Activated T-cell treated with anti-CD3 and anti-CD28 coated beads for 48 hours (primary cell): ENCODE measurements at places on chromosomes 11 and 22.

DNA sequence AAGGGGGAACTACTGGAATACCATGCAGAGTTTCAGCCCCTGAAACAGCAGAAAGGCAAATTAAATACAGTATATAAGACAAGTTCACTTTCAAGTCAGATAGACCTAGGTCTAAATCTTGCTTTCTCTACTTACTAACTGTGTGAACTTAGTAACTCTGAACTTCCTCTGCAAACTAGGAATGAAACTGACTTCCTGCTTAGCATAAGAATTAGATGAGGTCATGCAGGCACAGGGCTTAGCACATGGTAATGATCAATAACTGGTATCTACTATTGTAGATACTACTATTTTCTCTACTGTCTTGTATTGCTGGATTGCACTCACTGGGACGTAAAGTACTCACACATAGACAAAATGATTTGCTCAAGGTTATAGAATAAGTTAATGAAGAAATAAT is 51.5 kb upstream of the MTNR1B start:
- no peak for DNase-seq

GRCh38 chr11:18312663-18313420 is 9.1 kb downstream of the HPS5 start:
- no peak for DNase-seq

DNA sequence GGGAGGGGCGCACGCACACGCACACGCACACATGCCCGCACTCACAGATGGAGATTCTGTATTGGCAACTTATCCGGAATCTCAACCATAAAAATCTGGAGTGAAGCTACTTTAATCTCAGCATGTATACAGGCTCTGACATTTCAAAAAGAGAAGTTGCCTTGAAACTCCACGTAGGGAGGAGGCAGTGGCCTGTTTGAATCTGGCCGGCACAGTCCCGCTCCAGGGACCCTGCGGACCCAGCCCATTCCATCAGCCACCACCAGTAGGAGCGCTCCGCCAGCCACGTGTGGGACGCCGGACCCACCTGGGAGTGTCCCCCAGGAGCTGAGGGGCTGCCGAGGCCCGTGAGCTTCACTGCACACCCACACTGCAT is 1.9 kb upstream of the SYT8 start:
- no peak for DNase-seq

GRCh38 chr11:73225851-73226250 is 7.8 kb downstream of the P2RY2 start:
- no peak for DNase-seq

DNA sequence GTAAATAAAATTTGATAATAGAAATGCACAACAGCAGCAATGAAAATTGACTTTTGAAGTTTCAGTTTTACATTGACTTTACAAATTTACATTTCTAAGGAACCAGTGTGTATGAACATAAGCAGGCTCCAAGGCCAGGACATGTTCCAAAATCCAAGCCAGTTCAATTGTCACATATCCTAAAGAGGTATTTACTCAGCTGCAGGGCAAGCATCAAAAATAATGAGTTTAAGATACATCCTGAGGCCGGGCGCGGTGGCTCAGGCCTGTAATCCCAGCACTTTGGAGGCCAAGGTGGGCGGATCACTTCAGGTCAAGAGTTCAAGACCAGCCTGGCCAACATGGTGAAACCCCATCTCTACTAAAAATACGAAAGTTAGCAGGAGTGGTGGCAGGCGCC is 39.0 kb upstream of the AKIP1 start:
- no peak for DNase-seq

GRCh38 chr11:119015054-119015611 is 3.0 kb downstream of the RPS25 start:
- DNase-seq = no peak

DNA sequence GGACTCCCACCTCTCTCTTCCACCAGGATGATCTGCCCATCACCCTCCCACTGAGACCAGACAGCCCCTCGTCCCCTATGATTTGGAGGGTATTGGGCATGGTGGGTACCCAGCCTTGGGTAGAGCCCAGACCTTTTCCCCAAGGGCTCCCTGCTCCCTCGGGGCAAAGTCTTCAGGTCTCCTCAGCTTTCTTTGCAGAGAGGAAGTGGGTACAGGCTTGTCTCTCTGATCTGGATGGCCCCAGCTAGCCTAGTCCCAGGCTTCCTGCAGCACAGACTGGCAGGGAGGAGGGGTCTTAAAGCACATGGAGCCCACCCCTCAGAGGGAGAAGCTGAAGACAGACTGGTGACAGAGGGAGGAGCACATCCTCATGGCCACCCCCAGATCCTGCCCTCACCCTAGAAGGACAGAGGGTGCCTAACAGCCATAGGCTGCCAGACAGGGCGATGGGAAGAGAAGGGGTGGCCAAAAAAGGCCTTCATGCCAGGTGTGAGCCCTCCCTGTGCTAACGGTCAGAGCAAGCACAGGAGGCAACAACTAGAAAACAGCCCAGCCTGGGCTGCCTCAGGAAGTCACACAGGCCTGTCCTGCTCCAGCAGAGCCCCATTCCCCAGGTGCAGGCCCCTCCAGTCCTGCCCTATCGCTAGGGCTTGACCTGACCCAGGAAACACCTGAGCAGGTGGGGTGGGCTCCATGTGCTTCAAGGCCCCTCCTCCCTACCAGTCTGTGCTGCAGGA is 30.4 kb downstream of the SLC22A12 start:
- no peak for DNase-seq

DNA sequence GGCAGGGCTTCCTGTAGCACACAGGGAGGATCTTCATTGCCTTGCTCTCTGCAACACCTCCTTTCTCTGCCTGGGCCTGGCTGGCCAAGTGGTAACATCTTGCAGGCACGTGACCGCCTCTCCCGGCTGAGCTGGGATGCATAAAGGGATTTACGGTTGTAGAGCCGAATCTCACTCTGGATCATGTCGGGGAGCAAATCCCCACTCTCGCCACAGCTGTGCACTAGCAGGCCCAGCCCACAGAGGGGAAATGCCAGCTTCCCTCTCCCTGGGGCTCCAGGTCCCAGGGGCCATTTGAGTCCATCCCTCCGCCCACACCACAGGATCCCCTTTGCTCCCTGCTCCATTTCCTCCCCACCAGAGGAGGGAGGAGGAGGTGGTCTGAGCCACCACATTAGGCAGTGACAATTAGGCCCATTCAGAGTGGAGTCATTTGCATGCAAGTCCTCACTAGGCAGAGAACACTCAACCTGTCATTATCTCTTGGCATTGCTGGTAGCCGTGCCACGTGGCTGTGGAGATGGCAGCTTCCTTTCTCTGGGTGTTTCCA is 196.7 kb downstream of the DSCAML1 start:
- DNase-seq = no peak

GRCh38 chr11:115300660-115301428 is 203.4 kb downstream of the CADM1 start:
- no peak for DNase-seq

GRCh38 chr11:10503221-10503620 is 37.8 kb downstream of the RNF141 start:
- no peak for DNase-seq

DNA sequence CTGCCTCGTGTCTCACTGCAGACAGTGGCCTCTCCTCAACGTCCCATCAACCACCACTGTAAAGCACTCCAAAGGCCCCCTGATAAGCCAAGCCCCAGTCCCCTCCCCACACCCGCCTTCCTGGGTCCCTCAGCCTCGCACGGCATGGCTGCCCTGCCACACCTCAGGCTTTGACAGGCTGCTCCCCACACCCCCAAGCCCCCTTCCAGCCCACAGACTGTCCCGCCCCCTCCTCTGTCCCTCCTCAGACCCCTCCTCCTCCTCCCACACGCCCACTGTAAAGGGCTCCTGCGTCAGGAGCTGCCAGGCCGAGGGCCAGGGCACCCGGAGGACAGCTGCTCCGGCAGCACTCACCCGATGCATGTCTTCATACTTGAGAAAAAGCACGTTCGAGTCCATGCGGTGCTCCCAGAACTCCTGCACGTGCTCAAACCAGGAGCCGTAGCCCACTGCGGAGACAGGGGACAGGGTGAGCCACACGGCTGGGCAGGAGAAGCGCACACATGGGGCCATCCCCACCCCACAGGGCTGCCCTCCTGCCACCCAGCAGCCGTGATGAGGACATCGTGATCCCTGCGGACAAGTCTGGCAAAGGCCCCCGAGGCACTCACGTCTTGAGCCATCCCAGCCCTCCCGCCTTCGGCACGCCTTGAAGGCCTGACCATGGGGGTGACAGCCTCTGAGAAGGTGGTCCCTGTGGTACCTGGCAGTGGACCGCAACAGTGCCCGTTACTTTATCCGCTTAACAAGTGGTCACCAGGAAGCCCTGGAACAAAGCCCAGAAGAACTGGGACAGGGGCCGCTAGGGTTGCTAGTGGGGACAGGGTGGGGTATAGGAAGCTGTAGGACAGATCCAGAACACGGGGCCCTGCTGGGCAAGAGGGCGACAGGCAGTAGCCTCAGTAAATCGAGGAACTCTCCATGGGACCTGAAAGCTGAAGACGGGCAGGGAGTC is 21.5 kb upstream of the EFCAB6 start:
- no peak for DNase-seq

- no peak for DNase-seq
Measured at GRCh38 chr11:126403022-126403581, 47.6 kb downstream of the ST3GAL4 start.

DNA sequence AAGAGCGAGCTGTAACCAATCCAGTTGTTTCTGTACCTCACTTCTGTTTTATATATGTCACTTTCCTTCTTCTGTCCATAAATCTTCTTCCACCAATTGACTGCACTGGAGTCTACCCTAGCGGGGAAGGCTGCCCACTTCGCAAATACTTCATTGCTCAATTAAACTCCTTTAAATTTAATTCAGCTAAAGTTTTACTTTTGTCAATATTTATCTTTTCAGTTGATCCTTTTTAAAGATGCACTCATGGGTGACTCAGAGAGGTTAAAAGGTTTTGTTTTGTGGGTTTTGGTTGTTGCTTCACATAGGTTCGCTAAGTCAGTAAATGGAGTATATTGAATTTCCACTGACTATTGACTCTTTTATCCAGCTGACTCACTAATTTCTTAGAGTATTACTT is 597.2 kb downstream of the DLG2 start:
- no peak for DNase-seq

GRCh38 chr11:95339086-95339901 is 108.3 kb upstream of the SESN3 start:
- DNase-seq = no peak

DNA sequence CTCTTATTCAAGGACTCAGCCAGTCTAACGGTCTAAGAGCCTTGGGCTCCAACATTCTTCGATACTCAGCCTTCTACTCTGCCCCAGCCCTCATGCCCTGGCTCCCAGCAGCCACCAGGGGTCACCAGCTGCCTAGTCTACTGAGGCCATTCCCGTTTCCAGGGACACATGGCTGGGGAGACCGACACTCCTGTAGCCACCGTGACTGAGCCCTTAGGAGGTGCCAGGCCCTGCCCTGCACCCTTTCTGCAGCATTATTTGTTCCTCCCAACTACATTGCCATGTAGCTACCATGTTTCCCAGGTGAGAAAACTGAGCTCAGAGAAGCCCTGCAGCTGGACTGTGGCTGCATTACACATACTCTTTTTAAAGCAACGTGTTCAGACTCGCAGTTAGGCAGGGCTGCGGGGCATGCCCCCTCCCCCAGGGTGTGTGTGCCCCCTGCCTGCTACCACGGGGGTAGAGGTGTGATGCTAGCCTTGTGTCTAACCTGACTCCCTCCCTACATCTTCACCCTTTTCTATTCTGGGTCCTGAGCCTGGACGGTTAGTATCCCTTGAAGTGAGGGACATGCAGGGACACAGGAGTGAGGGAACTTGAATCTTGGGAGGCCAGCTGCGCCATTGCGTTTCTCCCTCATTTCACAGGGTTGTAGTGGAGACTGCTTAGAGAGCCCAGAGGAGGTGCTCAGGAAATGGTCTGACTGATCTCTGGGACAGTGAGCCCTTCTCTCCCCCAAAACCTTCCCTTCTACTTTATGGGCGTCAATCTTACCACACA is 17.5 kb downstream of the ATG16L2 start:
- DNase-seq = no peak

DNA sequence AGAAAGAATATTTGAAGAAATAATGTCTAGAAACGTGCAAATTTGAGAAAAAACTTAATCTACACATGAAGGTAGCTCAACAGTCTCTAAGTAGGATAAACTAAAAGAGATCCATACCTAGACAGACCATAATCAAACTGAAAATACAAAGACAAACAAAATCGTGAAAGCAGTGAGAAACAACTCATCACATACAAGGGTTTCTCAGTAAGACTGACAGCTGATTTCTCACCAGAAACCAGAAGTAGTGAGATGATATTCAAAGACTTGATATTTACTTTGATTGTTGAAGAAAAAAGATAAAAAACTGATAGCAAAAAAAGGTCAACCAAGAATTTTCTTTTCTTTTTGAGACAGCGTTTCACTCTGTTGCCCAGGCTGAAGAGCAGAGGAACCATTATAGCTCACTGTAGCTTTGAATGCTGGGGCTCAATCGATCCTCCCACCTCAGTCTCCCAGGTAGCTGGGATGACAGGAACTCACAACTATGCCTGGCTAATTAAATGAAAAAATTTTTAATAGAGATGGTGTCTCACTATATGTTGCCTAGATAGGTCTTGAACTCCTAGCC is 17.4 kb downstream of the NPAT start:
- no peak for DNase-seq

- no peak for DNase-seq
Measured at GRCh38 chr11:28009996-28010395, 98.0 kb downstream of the KIF18A start.

GRCh38 chr11:66951927-66952337 is 6.3 kb downstream of the PC start:
- no peak for DNase-seq

- no peak for DNase-seq
Measured at GRCh38 chr22:42881982-42882656, 25.0 kb upstream of the ARFGAP3 start.
